Left forelimb (tissue), 1 donor: ENCODE measurements at places on chromosomes 1 and 21.
A peak's percentile ranks its signal among the peaks of the same experiment; 100 is the strongest.

GRCh38 chr1:242754125-242754524, 229.6 kb upstream of the PLD5 start:
- DNase-seq: no peak

DNA sequence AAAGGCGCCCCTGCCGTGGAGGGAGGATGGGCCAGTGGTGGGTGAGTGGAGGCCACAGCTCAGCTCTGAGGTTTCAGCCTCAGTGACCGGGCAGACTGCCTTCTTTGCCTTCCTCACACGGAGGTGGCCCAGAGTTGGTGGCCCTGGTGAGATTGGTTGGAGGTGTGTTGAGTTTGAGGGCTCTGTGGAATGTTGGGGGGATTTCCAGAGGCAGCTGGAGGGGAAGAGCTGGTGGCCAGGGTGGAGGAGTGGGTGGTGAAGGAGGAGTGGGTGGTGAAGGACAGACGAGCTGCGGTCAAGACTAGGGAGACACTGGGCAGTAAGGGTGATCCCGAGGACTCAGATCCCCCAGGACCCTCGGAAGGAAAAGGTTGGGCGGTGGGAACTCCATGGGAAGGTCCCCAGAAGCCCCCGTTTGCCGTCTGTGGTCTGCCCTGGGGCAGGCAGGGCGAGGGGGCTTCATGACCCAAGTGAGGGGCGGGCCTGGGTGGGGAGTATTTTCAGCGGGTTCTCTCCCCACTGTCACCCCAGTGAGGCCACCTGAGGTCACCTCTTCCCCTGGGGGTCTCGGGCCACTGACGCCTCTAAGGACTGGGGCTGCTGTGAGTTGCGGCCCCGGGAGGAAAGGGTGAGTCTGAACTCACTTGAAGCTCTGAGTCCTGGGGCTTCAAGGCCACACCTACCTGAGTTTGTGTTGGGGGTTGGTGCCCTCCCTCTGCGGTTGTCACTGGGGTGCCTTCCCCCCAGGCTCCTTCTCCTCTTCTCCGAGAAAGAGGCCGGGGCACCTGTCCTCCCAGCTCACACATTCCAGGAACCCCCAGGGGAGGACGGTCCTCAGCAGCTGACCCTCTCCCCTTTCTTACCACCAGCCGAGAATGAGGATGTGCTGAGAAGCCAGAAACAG, 22.7 kb upstream of the PIK3CD start:
- no peak for DNase-seq

GRCh38 chr21:41149199-41149598, 18.8 kb upstream of the BACE2 start:
- no peak for DNase-seq

DNA sequence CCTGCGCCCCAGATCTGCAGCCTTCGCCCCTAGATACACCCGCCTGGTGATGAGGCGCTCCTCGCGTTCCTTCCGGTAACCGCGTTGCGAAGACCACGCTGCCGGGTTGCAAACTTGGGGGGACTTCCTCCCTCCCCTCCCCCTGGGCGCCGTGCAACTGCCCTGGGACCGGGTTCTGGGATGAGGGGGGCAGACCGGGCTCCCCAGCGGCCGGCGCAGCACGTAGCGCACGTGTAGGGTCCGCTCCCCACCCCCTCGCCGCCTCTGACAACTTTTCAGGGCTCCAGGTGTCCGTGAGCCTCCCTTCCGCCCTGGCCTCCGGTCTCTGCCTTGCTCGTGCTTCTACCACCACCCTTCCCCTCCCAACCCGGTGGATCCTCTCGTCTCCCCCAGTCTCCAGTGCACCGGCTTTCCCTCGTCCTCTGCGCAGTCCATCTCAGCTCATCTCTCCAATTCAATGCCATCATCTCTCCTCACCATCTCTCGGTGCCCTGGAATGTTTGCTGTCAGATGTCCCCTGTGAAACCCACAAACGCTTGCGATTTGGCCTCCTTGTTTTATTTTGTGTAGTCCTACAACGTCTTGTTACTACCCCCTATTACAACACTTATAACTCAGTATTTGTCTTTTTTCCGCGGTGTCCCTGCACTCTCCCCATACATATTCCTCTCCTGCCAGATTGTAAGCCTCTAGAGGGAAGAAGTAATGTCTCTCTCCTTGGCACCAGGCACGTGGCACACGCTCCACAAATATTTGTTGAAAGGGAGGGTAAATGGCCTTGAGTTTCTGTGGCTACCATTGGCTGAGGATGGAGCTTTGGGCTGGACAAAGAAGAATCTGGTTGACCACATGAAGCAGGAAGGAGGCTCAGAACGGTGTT, 782 bp downstream of the PCAT6 start:
- no peak for DNase-seq

GRCh38 chr1:17653728-17654351, 101.3 kb upstream of the ACTL8 start:
- DNase-seq: peak; percentile 76

DNA sequence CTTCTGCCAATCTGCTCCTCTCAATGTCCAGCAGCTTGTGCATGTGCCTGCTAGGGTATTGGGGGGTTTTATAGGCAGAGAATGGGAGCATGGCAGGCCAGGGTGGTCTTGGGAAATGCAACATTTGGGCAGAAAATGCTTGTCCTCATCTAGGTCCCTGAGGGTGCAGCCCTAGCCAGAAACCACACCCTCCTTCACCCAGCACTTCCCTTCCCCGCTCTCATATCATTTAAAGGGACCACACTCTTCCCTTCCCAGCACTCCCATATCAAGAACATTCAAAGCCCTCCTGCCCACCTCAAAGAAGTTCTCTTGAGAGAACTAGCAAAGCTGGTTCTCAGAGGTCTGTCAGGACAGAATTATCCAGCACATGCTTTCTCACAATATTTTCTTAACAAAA, 62.1 kb downstream of the HSD3B1 start:
- no peak for DNase-seq

DNA sequence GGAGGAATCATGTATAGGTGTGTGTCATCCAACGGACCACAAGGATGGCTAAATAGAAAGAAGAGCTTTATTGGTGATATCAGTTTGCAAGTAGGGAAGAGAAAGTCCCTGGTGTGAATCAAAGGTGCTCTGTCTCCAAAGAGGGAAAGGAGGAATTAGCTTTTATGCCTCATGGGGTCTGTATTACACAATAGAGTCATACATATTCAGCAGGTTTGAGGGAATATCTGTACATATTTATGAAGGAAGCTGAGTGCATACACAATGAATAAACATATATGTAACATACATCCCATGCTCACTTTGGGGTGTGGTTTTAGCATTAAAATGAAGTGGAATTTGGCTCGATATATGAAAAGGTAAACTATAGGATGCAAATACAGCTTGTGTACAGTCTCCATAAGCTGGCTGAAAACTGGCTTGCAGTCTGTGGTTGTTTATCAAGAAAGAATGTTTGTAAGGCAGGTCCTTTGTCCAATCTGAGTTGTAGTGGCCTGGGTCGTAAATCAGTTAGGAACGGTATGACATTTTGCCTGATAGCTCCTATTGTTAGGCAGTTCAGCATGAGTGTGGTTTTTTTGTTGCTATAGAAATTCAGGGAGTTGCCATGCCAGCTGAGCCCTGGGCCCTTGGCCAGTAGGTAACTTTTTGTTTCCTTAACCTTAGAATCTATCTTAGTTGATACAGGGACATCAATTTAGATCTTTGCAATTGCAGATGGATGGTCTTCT, 198.0 kb upstream of the ZP4 start:
- DNase-seq: no peak
